ENCODE measurements at places on chromosomes 5 and 9. TPM values are rescaled to one million over a fixed set of nuclear protein-coding genes. Genes with fewer than 3 reads are reported as not detected.

The RETREG1 gene
- 1.2 TPM for total RNA-seq

The LTC4S gene
- 0.59 TPM for total RNA-seq

The GFI1B gene
- not detected for total RNA-seq

The TIFAB gene
- not detected for total RNA-seq

The FAM153A gene
- total RNA-seq: not detected

The SMU1 gene
- total RNA-seq: 33.6 TPM

The GNA14 gene
- not detected for total RNA-seq

The PCDHGB4 gene
- total RNA-seq: 27.3 TPM

The ACOT12 gene
- not detected for total RNA-seq

The GALNT10 gene
- total RNA-seq: 182 TPM

The MRPL36 gene
- total RNA-seq: 30.1 TPM

All from smooth muscle cell of the umbilical artery (primary cell).